ENCODE measurements at places on chromosomes 4 and X.

DNA sequence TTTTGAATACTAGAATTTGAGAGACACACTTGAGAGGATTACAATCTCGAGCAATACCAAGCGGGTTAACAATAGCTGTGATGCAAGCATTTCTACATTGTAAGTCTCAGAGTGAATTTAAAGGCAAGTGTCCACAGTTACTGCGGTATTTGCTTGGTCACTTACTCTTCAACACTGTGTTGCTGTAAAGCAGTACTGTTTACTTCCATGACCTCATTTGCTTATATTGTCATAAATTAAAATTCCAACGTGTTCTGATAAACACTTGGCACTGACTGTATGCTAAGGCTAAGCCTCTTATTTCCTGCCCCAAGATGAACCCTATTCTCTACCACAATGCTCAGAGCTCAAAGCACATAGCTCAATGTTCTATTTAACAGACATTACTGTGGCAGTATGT, 11.1 kb downstream of the EXOC1L start:
- DNase-seq = no peak

DNA sequence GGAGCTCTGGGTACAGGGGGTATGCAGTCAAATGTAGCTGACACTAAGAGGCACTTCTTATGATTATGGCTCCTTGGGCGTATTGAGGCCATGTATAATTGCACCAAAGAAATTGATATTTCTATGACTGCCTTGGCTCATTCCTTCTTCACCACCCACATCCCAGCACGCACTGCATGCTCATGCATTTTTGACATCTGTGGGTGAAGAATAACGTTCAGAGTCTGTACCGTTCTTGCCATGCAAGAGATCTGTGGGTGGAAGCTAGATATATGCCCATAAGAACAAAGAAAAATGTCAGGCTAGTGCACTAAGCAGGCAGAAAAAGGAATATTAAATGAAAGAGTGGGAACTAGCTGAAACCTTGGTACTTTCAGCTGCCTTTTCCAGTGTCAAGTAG, 93.4 kb downstream of the EMCN start:
- no peak for DNase-seq

DNA sequence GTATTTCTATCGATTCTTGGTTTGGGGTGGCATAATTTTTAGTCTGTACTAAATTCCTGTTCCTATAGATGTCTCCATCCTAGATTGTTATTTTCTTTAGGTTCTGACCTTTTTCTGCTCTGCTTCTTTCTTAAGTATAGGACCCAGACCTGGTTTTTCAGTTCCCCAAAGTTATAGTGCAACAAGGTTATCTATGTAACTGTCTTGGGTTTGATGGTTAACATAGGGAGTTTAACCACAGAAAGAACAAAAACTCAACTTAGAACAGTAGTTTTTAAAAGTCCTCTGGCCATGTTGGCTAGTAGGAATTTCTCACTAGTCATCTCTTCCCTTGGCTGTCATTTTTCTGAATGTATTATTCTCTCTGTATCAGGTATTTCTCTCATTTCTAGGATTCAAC, 38.8 kb upstream of the MAD2L1 start:
- no peak for DNase-seq

GRCh38 chrX:118484216-118484903, 11.3 kb upstream of the DOCK11 start:
- DNase-seq = no peak

DNA sequence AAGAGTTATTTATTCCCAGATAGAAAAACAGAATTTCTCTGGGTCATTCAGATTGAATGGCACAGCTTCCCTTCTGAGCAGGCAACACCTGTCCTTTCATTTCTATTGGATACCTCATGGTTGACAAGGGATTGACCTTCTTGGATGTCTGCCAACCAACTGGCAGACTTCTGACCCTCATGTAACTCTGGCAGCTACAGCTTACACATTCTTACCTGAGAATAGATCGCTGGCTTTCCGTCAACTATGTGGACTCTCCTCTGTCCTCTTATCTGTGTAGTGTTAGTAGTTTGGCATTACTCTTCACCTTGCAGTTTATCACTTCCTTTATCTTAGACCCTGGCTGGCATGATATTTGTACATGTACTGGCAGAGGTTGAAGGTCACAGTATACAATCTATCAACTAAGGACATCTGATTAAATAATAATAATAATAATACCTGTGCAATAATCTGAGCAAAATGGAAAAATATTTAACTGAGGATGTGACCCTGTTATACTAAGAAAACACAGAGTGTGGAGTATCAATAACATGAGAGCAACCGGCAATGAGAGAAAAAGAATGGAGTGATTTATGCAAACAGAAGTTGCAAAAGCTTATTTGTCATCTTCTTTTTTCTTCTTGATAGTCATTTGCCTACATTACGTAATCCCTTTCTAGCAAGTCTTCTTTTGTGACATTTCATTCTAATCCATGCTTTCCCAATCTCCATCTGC, 1118.2 kb downstream of the ARAP2 start:
- DNase-seq = no peak

GRCh38 chr4:82903737-82904136, 3.2 kb downstream of the THAP9 start:
- no peak for DNase-seq

DNA sequence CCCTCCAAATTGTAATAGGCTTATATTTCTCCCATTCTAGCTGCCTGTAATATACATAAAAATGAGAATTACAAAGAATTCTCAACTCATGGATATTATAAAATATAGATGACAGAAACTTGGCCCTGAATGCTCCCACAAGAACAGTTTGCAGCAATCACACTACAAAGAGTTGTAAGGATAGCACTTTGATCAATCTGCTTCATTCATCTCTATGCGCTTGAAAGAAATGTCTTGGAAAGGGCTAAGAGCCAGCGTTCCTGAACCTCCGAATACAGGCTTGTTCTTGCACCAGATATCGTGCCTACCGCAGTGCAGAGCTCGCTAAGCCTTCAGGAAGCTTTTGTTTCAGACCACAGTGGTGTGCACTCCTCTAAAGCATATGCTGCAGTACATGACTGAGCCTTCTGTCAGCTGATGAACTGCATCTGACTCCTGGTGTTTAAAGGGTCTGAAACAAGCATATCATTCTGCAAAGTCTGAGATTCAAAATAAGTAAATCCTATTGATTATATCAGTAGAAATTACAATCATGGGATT, 417.6 kb upstream of the ZFP42 start:
- DNase-seq = no peak

DNA sequence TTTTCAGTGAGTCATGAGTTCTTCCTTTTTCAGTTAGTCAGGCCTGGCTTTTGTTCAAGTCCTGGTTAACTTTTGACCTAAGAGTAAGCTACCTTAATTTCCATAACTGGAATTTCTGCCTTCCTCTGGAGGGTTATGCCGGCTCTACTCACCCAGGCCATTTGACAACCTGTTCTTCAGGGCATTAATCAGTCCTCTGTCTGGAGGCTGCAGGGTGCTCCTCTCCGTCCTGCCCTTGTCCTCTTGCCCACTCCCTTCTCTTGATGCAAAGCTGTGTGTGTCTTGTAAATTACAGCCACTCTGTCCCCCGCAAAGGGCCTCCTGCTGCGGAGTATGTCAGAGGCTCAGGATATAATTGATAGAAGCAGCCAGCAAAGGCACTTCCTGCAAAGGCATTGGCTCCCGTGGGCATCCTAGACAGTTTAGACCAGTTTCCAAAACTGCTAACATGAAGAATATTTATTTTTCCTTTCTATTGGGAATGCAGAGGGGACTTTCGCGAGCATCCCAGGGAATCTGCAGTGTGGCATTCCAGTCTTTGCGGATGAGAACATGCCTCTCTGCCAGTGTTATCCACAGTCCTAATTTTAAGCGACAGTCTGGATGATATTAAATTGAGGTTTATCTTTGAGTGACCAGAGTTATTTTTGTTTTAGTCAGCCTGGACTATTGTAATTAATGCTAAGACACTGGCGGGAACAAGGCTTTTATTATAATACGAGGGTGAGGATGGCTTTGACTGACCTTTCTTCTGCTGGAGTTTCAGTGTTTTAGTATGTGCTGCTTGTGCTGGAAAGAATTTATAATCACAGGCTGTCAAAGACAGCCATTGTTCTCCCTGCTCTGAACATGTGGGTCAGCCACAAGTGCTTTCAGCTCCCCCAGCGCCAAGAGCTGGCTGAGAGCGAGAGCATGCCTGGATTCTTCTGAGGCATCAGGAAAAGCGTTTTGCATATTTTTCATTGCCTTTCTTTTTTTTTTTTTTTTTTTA, 74.2 kb downstream of the LIMCH1 start:
- DNase-seq = peak; percentile 82

DNA sequence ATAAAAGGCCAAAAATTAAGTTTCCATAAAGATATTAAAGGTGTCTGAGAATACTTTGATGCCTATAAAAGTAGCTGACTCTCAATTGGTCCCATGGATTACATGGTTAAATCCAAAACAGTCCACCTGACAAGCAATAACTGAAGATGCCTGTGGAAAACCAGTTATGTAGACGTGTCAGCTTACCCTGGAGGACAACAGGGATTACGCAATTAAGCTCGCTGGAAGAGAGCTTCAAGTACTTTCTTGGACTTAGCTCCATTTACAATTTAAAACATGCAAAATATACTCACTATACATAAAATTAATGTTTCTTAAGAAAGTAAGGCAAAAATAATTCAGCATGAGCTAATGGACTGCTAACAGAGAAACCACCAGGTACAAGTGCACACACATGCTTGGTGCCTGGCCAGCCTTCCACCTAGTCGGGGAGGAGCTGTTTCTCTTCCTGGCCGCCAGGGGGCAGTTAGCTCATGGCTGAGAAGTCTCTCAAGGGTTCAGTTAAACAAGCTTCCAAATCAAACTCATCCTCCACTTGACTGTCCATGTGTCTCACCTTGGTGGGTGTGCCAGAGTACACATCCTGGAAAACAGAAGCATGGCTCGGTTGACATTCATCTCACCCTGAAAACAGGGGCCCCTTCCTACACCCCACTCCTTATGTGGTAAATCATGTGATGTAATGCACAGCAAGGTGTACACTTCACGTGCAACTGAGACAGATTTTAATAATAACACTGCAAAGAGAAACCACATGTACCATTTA, 9.2 kb upstream of the FAM53A start:
- DNase-seq = peak; percentile 40

All from COLO829 (cell line).